ENCODE measurements at places on chromosomes 5 and 9.

DNA sequence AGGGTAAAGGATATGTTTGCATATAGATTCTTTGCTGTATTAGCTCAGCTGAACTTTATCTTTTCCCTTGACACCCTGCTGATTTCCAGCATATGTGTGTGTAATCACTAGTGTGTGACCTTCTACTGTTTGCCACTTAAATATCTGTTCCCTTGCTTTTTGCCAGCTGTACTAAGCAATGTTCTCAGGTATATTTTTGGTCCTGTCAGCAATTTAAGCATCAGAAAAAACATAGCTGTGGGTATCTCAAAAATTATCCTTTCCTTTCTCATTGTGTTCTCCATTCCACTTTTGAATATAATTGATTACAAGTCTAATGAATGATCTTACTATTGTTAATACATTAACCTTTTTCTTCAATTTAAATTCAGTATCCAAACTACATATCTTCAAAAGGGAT, 59.2 kb upstream of the CDH10 start:
- DNase-seq, result no peak

- DNase-seq, result no peak
These were observed 12.0 kb downstream of the FRMD3 start for GRCh38 chr9:83526211-83526610.

GRCh38 chr5:170126626-170127025, 20.9 kb downstream of the FOXI1 start:
- DNase-seq, result no peak

GRCh38 chr5:6488021-6488420, 39.4 kb downstream of the UBE2QL1 start:
- no peak for DNase-seq

- DNase-seq, result no peak
These were observed 6.8 kb downstream of the ZDHHC11B start for GRCh38 chr5:777756-778161.

DNA sequence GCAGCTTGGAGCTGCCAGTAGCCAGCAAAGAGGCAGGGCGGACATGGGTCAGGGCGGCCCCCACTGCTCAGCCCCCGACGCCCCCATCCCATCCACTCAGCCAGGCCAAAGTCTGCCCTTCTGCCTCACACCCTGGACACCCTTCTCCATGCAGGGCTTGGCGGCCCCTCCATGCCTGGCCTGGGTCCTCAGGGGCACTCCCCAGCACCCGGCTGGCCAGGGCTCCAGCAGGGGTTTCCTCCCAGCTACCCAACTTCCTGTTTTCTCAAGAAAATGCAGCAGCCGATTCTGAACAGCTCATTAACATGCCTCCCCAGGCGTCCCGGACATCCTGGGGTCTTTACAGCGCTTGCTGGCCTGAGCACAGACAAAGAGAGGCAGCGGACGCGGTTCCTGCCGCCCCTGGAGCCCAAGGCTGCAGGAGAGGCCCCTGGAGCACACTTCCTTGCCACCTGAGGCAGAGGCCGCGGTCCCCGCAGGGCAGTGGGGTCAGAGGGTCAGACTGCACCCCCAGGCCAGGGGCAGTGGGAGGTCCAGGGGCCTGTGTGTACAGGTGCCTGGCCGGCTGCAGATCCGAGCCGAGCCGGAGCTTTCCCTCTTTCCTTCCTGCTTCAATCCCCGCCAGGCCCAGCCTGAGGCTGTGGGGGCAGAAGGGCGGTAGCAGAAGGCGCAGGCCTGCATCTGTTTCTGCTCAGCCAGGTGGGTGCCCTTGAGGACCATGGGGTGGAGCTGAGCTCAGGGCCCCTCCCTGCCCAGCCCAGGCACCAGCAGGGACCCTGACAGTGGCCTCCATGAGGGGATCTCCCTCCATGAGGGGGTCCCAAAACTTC, 18.7 kb upstream of the NRARP start:
- DNase-seq, result no peak

- DNase-seq, result no peak
These were observed 111.0 kb downstream of the CD180 start for GRCh38 chr5:67085616-67086015.

DNA sequence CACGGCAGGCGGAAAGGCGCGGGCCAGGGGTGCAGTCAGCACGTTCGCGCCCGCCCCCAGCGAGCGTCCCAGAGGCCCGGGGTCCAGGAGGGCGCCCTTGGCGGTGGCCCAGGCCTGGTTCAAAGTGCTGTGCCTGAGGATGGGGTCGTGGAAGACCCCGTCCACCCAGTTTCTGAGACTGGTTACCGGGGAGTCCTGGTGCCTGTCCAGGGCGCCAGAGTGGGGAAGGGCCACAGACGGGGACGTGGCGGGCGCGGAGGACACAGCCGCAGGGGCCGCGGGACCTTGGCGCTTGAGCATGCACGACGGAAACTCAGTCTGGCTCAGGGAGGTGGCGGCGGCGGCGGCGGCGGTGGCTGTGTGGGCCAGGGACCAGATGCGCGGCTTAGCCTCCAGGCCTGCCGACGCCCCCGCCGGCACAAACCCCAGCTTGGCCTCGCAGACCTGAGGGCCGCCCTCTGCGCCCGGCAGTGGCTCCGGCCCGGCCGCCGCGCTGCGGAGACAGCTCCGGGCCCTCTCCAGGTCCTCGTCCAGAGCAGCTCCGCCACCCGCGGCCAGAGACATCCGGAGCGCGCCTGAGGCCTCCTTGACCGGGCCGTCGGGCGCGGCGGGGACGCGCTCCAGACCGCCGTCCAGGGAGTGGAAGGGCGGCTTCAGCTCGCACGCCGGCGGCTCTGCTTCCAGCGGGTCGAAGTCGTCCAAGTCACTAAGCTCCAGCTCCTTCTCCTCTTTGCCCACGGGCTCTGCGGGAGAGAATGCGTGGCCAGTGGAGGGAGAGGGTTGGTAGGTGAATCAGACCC, 4.5 kb downstream of the IRX4 start:
- DNase-seq, result no peak

GRCh38 chr5:50704730-50705129, 38.3 kb downstream of the PARP8 start:
- DNase-seq, result no peak

- no peak for DNase-seq
These were observed 53.8 kb upstream of the KLF9 start for GRCh38 chr9:70468291-70468690.

GRCh38 chr9:21904776-21905175, 89.4 kb downstream of the CDKN2A start:
- peak; percentile 7 for DNase-seq

DNA sequence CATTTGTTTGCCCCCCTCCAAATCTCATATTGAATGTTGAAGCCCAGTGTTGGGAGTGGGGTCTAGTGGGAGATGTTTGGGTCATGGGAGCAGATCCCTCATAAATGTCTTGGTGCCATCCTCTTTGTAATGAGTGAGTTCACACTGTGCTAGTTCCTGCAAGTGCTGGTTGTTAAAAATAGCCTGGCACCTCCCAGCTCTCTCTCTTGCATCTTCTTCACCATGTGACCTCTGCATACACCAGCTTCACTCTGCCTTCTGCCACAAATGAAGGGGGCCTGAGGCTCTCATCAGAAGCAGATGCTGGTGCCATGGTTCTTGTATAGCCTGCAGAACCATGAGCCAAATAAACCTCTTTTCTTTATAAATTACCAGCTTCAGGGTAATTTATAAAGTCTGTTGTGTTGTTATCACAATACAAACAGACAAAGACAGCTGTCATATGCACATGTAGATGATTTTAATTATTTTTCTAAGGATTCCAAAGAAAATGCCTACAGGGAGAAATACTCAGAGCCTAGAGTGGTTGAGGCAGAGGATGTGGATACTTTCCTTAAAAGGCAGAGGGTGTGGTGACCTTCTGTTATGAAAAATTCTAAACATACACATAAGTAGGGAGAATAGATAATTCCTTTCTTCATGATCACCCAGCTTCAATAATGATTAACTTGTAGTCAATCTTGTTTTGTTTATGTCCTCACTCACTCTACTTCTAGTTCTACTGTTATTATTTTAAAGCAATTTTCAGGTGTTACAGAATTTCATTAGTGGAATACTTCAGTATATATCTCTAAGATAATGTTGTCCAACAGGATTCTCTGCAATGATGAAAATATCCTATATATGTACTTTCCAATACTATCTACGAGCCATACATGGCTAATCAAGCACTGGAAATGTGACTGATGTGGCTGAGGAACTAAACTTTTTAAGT, 75.1 kb upstream of the RANBP6 start:
- DNase-seq, result no peak

GRCh38 chr5:65171645-65172044, 310.1 kb downstream of the ADAMTS6 start:
- no peak for DNase-seq

- peak; percentile 81 for DNase-seq
These were observed 513.1 kb downstream of the PDE4D start for GRCh38 chr5:59380350-59380951.

DNA sequence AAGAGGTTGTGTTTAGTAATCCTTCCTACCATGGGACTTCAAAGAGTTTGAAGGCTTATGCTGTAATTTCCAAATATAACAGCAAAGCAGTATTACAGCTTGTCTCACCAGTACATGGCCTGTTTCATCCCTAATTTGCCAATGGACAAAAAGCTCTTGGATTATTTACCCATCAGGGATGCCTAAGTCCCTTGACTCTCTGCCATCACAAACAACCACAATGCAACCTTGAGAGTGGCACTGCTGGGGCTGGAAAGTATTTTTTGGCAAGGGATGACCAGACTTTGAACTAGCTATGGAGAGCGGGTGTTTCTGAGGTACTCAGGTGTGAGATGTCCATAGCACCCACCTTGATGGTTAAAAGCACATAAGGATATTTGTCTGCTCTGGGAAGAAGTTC, 9.1 kb downstream of the MAMDC2 start:
- DNase-seq, result no peak

GRCh38 chr5:147930769-147931168, 24.4 kb upstream of the C5orf46 start:
- no peak for DNase-seq

- DNase-seq, result no peak
These were observed 149.0 kb downstream of the AUH start for GRCh38 chr9:91212596-91213243.

GRCh38 chr5:40871177-40871576, 30.0 kb downstream of the CARD6 start:
- DNase-seq, result no peak

GRCh38 chr5:172447646-172448365, 6.5 kb downstream of the SH3PXD2B start:
- DNase-seq, result no peak

DNA sequence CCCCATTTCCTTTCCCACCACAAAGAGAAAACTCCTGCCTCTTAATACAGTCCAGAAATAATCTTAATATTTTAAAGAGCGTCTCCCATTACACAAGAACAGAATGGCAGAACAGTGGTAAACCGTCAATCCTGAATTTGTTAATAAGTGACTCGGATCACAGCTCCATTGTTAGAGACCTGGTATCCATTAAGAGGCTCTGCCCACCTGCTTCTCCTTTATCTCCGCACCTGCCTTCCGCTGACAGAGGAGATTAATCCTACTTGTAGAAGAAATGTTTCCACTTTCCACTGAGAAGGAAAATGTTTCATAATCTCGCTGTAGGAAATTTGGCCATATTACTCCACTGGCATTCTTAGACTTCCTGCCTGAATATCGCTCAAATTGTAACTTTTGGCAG, 1493.2 kb downstream of the MAT2B start:
- DNase-seq, result no peak

DNA sequence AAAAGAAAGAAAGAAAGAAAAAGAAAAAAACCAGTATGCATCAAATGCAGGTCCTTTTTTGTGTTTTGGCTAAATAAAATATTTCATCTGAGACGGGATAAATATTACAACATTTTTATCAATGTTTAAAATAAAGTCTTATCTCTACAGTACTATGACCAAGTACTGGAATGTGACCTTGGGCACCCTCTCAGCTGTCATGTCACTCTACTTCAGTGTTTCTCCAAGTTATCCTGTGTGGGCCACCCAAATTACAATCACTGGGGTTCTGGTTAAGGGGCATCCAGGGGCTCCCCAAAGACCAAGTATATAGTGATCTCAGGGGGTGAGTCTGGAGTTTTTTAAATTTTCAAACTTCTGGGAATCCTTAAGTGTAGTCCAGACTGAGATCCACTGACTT, 3.5 kb upstream of the PDZD2 start:
- DNase-seq, result no peak

- DNase-seq, result no peak
These were observed 126.7 kb downstream of the MED10 start for GRCh38 chr5:6251565-6252102.

- no peak for DNase-seq
These were observed 651.2 kb upstream of the CCNG1 start for GRCh38 chr5:162786234-162786633.

DNA sequence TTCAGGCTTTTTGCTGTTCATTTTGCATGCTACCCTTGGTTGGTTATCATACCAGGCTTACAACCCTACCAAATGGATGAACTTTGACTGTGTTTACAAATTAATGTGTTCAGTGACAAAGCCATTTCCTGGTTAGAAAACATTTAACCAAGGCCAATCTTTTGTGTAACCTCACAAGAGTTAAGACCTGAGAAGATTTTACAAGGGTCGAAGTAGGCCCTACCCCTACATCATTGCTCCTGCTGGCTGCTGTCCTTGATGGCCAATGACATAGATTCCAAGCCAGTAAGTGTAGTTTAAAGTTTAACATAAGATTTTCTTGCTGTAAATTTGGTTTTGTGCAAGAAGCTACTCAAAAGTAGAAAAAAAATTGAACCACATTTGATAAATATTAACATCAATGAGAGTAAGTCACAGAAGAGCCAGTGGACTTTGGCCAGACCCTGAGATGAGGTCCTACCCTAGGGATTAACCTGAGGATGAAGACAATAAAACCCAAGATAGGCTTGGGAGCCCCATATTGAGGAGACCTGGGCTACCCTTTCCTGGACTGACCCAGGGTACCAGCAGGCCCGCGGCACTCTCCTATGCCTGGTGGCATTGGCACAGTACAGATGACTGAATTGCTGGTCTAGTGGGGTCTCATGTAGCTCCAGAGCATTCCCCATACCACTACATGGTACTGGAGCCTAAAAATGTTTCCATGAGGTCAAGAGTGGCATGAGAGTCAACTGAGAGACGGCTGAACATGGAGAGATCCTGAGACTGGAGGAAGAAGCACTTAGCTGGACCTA, 8.3 kb downstream of the C1QTNF3 start:
- DNase-seq, result no peak

- no peak for DNase-seq
These were observed 2.2 kb downstream of the IRX4 start for GRCh38 chr5:1880377-1881025.

DNA sequence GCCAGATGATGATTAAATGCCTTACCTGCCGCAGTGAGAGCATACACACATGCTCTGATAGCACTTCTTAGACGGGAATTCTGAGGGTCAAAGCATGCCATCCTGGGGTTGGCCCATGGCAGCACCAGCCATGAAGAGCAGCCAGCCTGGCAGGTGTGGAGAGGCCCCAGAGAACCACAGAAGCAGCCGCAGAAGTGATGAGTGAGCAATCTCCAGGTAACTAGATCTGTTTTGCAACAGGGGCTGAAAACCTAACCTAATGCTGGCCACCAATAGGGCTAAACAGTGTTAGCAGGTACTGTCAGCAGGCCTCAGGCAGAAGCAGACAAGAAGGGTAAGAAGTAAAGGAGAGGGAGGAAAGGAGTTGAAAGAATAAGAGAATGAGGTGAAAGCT, 33.5 kb upstream of the HOMER1 start:
- no peak for DNase-seq
